ENCODE measurements at places on chromosomes 11 and 22. TPM values are rescaled to one million over a fixed set of nuclear protein-coding genes. Genes with fewer than 3 reads are reported as not detected.

DNA sequence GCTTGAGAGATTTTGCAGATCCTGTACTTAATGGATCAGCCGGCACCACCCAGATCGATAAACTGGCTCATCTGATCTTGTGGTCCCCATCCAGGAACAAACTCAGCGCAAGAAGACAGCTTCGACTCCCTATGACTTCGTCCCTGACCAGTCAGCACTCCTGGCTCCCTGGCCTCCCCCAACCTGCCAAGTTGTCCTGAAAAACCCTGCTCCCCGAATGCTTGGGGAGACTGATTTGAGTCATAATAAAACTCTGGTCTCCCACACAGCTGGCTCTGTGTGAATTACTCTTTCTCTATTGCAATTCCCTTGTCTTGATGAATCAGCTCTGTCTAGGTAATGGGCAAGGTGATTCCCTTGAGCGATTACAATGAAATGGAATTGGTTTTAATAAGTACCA is 29.5 kb downstream of the OR2AG2 start:
- H3K4me1 ChIP-seq = no peaks in the 10 kb centered on the region
- H3K27me3 ChIP-seq = no peaks in the 10 kb centered on the region
- H3K4me3 ChIP-seq = no peak overlapping the region
- no peaks in the 10 kb centered on the region for H3K36me3 ChIP-seq

The MAP6 gene
- 9.9 TPM for total RNA-seq

The OR6T1 gene
- total RNA-seq = not detected

The SMTNL1 gene
- not detected for total RNA-seq

GRCh38 chr11:45341372-45341771 is 55.2 kb upstream of the SYT13 start:
- H3K4me3 ChIP-seq = no peak overlapping the region
- peaks cover 28% of the 10 kb centered on the region for H3K27me3 ChIP-seq
- DNase-seq = no peak
- no peaks in the 10 kb centered on the region for H3K36me3 ChIP-seq
- H3K27ac ChIP-seq = no peak overlapping the region

Data from GM23248 (cell line).